Uterus (tissue), 4 donors: ENCODE measurements at places on chromosomes 3 and 15.

- H3K4me3 ChIP-seq = no peak overlapping the region
- no peaks in the 10 kb centered on the region for H3K4me1 ChIP-seq
- no peaks in the 10 kb centered on the region for H3K36me3 ChIP-seq
- H3K27me3 ChIP-seq = no peaks in the 10 kb centered on the region
- no peak overlapping the region for H3K27ac ChIP-seq
Measured at GRCh38 chr3:185225523-185225922, 28.3 kb downstream of the EHHADH start.

- H3K4me1 ChIP-seq = no peaks in the 10 kb centered on the region
- no peaks in the 10 kb centered on the region for H3K36me3 ChIP-seq
- DNase-seq = no peak
Measured at GRCh38 chr3:106381939-106382335, 513.1 kb upstream of the CBLB start.

DNA sequence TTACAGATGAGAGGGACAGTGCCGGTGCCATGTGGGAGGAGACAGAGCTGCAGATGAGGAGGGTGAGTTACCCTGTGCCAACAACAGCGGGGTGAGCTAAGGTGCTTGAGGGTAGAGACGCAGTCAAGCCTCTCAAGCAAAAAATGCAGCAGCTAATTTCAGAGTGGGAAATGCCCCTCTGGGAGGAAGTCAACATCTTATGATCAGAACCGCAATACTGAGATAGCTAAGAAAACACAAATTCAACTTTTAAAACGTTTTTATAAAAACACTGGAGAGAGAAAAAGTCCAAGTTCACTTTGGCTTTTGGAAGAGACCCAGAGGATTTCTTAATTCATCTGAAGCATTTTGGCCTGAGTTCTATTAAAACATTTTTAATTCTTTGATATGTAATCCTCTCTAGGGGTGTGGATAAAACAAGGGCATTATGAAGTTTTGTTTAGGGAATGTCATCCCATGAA lies 319.2 kb downstream of the SLC9A9 start:
- no peak overlapping the region for H3K27ac ChIP-seq
- no peaks in the 10 kb centered on the region for H3K36me3 ChIP-seq
- H3K27me3 ChIP-seq = no peaks in the 10 kb centered on the region
- no peak overlapping the region for H3K4me3 ChIP-seq
- H3K4me1 ChIP-seq = no peaks in the 10 kb centered on the region

DNA sequence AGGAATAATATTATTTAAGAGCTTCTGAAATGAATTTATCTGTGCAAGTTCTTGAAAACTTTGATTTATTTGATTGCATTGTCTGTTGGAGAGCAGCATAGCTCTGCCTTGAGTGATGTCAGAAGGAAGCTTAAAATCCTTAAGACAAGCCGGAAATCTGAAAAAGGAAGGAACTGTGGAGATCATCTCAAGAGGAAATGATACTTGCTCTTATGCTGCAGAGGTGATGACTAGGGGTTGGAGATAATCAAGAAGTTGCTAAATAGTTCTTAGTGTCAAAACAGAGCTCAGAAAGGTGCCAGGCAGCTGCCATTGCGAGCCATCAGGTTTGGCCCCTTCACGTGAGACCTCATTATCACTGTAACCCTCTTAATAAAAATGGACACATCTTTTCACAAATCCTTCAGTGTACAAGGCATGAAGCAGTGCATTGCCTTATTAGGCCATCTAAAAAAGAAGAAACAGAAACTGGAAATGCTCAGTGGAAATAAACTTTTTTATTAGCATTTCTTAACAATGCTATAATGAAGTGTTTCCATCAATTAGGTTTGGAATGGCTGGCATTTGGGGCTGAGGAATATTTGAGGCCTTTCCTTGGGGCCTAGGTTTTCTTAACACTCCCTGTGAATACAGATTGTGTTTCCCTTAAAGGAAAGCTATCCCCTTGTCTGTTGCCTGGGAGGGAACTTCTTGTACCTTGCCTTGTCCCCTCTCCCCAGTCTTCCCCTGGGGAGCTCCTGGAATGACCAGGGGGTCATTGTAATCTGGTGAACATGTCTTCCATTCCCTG lies 34.5 kb upstream of the VILL start:
- no peak overlapping the region for H3K4me3 ChIP-seq
- peak overlapping the region; percentile 33 for H3K27ac ChIP-seq
- no peaks in the 10 kb centered on the region for H3K36me3 ChIP-seq
- no peaks in the 10 kb centered on the region for H3K27me3 ChIP-seq
- DNase-seq = no peak

- peak overlapping the region; percentile 30 for H3K27ac ChIP-seq
- no peak for DNase-seq
- H3K27me3 ChIP-seq = no peaks in the 10 kb centered on the region
- H3K4me1 ChIP-seq = no peaks in the 10 kb centered on the region
- no peak overlapping the region for H3K4me3 ChIP-seq
Measured at GRCh38 chr3:159872374-159873109, 116.1 kb upstream of the IL12A start.

DNA sequence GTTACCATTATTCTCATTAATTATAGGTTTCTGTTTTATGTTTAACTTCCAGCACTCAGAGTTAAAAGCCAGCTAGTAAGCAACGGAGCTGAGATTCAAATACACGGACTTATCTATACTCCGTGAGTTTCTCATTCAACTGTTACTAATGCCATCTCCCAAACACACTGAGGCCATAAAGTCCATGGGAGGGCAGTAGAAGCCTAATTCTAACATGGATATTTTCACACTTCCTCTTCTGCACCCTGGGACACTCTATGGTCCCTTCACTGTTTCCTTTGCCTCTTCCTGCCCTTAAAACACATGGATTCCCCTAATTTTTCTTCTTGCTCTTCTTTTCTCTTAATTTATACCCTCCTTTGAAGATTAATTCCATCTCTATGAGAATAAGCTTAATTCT lies 245.0 kb downstream of the KLF13 start:
- no peak overlapping the region for H3K4me3 ChIP-seq
- no peak overlapping the region for H3K27ac ChIP-seq
- no peaks in the 10 kb centered on the region for H3K27me3 ChIP-seq
- H3K4me1 ChIP-seq = no peaks in the 10 kb centered on the region
- DNase-seq = no peak
- H3K36me3 ChIP-seq = no peaks in the 10 kb centered on the region

- no peaks in the 10 kb centered on the region for H3K36me3 ChIP-seq
- no peaks in the 10 kb centered on the region for H3K4me1 ChIP-seq
- H3K27me3 ChIP-seq = no peaks in the 10 kb centered on the region
- H3K4me3 ChIP-seq = no peak overlapping the region
- no peak for DNase-seq
- no peak overlapping the region for H3K27ac ChIP-seq
Measured at GRCh38 chr3:62965311-62965710, 90.1 kb upstream of the CADPS start.

DNA sequence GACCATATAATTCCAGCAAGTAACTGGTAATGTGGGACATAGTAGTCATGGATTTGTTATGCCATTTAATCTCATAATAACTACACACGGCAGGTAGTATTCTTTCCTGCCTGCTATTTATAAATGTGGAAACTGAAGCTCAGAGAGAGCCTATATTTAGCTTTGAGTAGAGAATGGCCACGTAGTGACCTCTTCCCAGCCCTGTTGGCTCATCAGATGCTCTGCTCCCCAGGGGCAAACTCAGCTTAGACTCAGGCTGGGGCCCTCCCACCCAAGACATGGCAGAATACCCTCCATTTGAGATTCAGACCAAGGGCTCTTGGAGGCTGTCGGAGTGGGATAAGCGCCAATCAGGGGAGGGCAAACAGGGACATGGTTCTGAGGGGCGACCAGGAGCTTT lies 17.3 kb upstream of the HDAC11 start:
- H3K36me3 ChIP-seq = no peaks in the 10 kb centered on the region
- no peak overlapping the region for H3K4me3 ChIP-seq
- H3K4me1 ChIP-seq = no peaks in the 10 kb centered on the region
- H3K27me3 ChIP-seq = no peaks in the 10 kb centered on the region
- no peak for DNase-seq

- H3K27me3 ChIP-seq = no peaks in the 10 kb centered on the region
- no peak for DNase-seq
- no peaks in the 10 kb centered on the region for H3K36me3 ChIP-seq
- no peak overlapping the region for H3K27ac ChIP-seq
- no peak overlapping the region for H3K4me3 ChIP-seq
Measured at GRCh38 chr3:5240740-5241139, 53.2 kb downstream of the EDEM1 start.

- H3K4me3 ChIP-seq = no peak overlapping the region
- no peaks in the 10 kb centered on the region for H3K4me1 ChIP-seq
- H3K27ac ChIP-seq = peak overlapping the region; percentile 13
- no peaks in the 10 kb centered on the region for H3K27me3 ChIP-seq
- H3K36me3 ChIP-seq = no peaks in the 10 kb centered on the region
Measured at GRCh38 chr3:158659454-158660237, 12.8 kb downstream of the LXN start.

DNA sequence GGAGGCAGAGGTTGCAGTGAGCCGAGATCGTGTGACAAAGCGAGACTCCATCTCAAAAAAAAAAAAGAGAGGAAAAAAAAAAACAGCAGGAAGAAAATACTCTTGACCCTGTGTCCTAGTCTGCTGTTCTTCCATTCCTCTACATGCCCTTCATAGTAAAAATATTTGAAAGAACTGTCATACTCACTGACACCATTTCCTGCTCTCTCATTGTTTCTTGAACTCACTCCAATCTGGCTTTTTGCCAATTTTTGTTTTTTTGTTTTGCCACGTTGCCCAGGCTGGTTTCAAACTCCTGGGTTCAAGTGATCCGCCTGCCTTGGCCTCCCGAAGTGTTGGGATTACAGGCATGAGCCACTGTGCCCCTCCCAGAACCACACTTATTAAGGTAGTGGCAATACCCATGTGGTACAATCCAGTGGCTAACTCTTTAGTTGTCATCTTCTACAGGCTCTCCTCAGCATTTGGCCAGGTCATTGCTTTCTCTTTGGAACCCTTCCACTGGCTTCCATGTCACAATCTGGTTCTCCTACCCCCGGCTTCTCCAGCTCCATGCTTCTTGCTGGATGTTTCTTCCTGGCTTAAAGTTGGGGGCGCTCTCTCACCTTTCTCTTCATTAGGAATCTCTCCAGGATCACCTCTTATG lies 238.2 kb upstream of the C2CD4B start:
- no peaks in the 10 kb centered on the region for H3K27me3 ChIP-seq
- no peaks in the 10 kb centered on the region for H3K4me1 ChIP-seq
- DNase-seq = no peak
- H3K27ac ChIP-seq = no peak overlapping the region

DNA sequence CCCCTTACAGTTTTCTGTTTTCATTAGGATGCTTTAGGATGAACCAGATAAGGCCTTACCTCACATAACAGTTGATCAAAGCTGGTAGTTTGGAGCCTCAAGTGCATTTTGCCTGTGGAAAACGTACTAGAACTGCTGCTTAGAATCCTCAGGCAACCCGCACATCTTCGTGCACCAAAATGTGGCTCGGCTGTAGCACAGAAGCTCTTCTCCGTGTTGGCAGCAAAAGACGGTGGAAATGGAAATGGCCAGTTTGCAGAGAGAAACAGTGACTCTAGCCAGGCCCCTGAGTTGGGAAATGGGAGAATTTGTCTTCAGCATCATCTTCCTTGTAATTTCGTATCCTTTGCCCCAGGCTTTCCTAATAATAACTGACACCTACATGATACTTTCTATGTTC lies 20.6 kb downstream of the TLNRD1 start:
- H3K4me3 ChIP-seq = no peak overlapping the region
- H3K27me3 ChIP-seq = no peaks in the 10 kb centered on the region

- no peaks in the 10 kb centered on the region for H3K4me1 ChIP-seq
- no peak overlapping the region for H3K4me3 ChIP-seq
- no peaks in the 10 kb centered on the region for H3K36me3 ChIP-seq
- no peak for DNase-seq
Measured at GRCh38 chr15:73382115-73382514, 13.4 kb upstream of the HCN4 start.

DNA sequence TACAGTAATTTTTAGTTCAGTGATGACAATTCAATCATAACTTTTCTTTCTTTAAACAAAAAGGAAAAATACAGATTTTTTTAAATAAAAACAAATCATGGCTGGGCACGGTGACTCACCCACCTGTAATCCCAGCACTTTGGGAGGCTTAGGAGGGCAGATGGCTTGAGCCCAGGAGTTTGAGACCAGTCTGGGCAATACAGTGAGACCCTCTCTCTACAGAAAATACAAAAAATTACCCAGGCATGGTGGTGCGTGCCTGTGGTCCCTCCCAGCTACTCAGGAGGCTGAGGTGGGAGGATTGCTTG lies 25.6 kb upstream of the ATG7 start:
- no peaks in the 10 kb centered on the region for H3K27me3 ChIP-seq
- H3K27ac ChIP-seq = no peak overlapping the region
- H3K36me3 ChIP-seq = no peaks in the 10 kb centered on the region
- no peak overlapping the region for H3K4me3 ChIP-seq
- H3K4me1 ChIP-seq = no peaks in the 10 kb centered on the region

DNA sequence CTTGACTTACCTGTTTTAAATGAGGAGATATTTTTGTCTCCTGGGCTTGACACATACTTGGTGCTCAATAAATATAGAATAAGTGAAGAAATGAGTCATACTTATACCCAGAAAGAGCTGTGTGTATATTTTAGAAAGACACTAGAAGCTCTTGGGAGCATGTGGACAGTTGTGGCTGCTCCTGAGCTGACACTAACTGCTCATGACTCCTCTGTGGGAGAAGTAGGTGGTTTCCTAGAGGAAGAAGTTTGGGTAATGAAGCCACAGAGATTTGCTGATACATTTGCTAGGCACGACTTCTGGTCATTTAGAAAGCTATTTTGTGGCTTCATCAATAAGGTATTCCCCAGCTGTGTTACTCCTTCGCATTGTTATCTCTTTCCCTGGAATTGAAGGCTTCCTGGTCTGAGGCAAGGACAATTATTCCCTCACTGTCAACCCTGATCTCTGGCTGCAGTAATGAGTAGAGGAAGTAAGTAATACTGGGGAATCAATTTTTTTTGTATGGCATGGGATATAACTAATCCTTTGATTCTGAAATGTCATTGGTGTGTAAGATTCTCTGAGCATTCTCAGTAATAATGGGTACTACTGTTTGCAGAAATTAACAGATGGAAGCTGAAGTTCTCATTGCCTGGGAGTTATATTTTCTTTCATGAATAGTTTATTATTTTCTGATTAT lies 79.6 kb upstream of the DCBLD2 start:
- H3K36me3 ChIP-seq = no peaks in the 10 kb centered on the region
- no peak overlapping the region for H3K27ac ChIP-seq
- no peak for DNase-seq
- no peak overlapping the region for H3K4me3 ChIP-seq
- no peaks in the 10 kb centered on the region for H3K4me1 ChIP-seq
- H3K27me3 ChIP-seq = no peaks in the 10 kb centered on the region

- H3K27ac ChIP-seq = peak overlapping the region; percentile 14
- H3K4me1 ChIP-seq = peaks cover 10% of the 10 kb centered on the region
- H3K36me3 ChIP-seq = no peaks in the 10 kb centered on the region
- H3K27me3 ChIP-seq = no peaks in the 10 kb centered on the region
Measured at GRCh38 chr15:37032091-37032775, 68.1 kb downstream of the MEIS2 start.

- no peaks in the 10 kb centered on the region for H3K27me3 ChIP-seq
- no peaks in the 10 kb centered on the region for H3K4me1 ChIP-seq
- H3K27ac ChIP-seq = no peak overlapping the region
- H3K36me3 ChIP-seq = no peaks in the 10 kb centered on the region
Measured at GRCh38 chr3:123498761-123499160, 49.9 kb upstream of the ADCY5 start.
